Heart left ventricle (tissue), 16 donors: ENCODE measurements at places on chromosomes 1 and 21. TPM values are rescaled to one million over a fixed set of nuclear protein-coding genes. Genes with fewer than 3 reads are reported as not detected.

The FMO3 gene
- total RNA-seq = 1.00 TPM

The FAAH gene
- 2.9 TPM for total RNA-seq

The RGS16 gene
- 4.1 TPM for total RNA-seq

The ANKRD65 gene
- 4.0 TPM for total RNA-seq

The VANGL2 gene
- total RNA-seq = 2.5 TPM

The TGFBR3 gene
- 28.3 TPM for total RNA-seq

The LRRC38 gene
- 2.2 TPM for total RNA-seq

The RAB3B gene
- total RNA-seq = 0.02 TPM

The PRAMEF10 gene
- total RNA-seq = not detected

The TAL1 gene
- total RNA-seq = 3.7 TPM

The DISP3 gene
- total RNA-seq = 0.45 TPM

The VWA5B1 gene
- 0.12 TPM for total RNA-seq

The ADCY10 gene
- total RNA-seq = 0.13 TPM

The C1orf226 gene
- total RNA-seq = 6.7 TPM

The NR5A2 gene
- 2.7 TPM for total RNA-seq

The C1orf141 gene
- total RNA-seq = not detected

The PEX14 gene
- total RNA-seq = 21.5 TPM

The TTC34 gene
- 0.62 TPM for total RNA-seq

The FCGR2B gene
- total RNA-seq = 3.8 TPM

The SLC45A3 gene
- 1.2 TPM for total RNA-seq

The PTAFR gene
- 1.5 TPM for total RNA-seq

The SPRR2F gene
- total RNA-seq = not detected

The DSCAM gene
- total RNA-seq = not detected

The CD1E gene
- not detected for total RNA-seq

The IVL gene
- not detected for total RNA-seq

The FMN2 gene
- 1.9 TPM for total RNA-seq

The DENND1B gene
- 31.4 TPM for total RNA-seq

The PTGER3 gene
- 5.1 TPM for total RNA-seq

The GUCA2B gene
- not detected for total RNA-seq

The AGBL4 gene
- 0.64 TPM for total RNA-seq

The CHODL gene
- 0.21 TPM for total RNA-seq

The FAM163A gene
- 0.16 TPM for total RNA-seq

The CELA3A gene
- not detected for total RNA-seq

The ESPN gene
- total RNA-seq = 1.3 TPM
